Activated CD8-positive, alpha-beta memory T cell treated with anti-CD3 and anti-CD28 coated beads, Interleukin-2, amount 50 U/mL, for 4 hours (primary cell): ENCODE measurements at places on chromosomes 4 and X.

GRCh38 chrX:38108364-38108763 is 102.0 kb downstream of the SYTL5 start:
- no peak for DNase-seq

DNA sequence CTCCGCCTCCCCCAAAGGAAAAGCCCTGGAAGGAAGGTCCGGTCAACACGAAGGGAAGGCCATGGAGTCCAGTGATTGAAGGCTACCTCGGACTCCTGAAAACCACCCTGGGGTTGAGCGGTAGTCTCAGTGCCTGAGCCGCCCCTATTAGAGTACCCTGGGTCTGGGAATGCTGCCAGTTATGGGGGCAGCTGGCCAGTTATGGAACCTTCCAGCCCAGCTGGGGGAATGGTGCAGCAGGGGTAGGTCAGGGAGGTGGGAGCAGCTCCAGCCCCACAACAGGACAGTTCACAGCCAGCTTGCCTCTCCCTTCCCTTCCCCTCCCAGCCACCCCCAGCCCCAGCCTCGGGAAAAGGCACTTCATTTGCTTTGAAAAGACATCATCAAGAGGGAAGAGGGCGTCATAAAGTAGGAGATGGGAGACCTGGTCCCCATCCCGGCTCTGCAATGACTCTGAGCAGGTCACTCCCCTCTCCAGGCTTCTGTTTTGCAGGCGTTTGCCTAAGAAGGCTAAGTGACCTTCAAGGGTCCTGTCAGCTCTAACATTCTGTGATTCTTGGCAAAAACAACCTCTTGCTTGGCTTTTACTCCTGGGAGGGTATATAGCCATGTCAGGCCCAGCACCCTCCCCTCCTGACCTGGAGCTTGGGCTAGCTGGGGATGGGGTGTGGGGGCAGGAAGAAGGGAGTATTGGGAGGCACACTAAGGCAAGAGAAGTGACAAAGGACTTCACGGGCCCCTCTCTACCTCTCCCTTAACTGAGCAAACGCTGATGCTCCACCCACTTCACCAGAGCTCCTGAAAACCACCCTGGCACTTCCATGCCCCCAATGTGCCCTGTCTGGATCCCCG is 8.0 kb downstream of the APLN start:
- DNase-seq: no peak

DNA sequence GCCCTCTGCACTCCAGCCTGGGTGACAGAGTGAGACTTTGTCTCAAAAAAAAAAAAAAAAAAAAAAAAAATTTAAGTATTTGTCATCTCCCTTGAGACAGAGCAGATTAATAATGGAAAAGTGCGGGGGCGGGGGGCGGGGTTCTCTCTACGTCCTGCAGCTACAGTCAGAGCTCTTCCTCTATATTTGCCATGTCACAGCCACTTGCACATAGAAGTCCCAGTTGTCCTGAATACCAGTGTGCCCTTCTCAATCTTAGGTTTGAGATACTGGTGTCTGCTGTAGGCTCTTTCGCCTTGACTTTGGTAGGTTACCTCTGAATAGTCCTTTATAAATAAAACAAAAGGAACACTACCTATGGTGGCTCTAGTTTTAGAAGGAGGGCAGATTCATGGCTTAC is 237.8 kb upstream of the PGRMC2 start:
- no peak for DNase-seq

- DNase-seq: peak; percentile 16
Observed at GRCh38 chr4:110518889-110519490, 43.0 kb downstream of the ENPEP start.

- DNase-seq: no peak
Observed at GRCh38 chrX:23736030-23736429, 7.0 kb downstream of the ACOT9 start.

GRCh38 chrX:7059214-7059838 is 88.2 kb upstream of the STS start:
- DNase-seq: no peak

GRCh38 chr4:118005883-118006282 is 28.4 kb upstream of the NDST3 start:
- no peak for DNase-seq

DNA sequence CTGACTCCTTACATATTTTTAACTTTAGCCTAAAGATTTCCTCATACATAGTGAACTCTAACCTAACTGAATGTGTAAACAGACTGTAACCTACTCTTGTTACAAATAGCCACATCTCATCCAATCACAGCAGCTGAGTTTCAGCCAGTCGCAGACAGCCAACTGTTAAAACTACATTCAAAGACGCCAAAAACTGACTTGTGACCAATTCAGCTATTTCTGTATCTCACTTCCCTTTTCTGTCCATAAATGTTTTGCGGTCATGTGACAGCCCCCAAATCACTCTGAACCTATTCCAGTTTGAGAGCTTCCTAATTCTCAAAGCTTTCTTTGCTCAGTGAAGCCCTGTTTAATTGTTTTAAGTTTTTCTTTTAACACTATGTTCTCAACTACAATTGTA is 2731.9 kb downstream of the ARAP2 start:
- no peak for DNase-seq

- DNase-seq: no peak
Observed at GRCh38 chr4:102599455-102599854, 98.3 kb downstream of the NFKB1 start.

- no peak for DNase-seq
Observed at GRCh38 chrX:6718766-6719165, 183.8 kb upstream of the VCX3A start.

DNA sequence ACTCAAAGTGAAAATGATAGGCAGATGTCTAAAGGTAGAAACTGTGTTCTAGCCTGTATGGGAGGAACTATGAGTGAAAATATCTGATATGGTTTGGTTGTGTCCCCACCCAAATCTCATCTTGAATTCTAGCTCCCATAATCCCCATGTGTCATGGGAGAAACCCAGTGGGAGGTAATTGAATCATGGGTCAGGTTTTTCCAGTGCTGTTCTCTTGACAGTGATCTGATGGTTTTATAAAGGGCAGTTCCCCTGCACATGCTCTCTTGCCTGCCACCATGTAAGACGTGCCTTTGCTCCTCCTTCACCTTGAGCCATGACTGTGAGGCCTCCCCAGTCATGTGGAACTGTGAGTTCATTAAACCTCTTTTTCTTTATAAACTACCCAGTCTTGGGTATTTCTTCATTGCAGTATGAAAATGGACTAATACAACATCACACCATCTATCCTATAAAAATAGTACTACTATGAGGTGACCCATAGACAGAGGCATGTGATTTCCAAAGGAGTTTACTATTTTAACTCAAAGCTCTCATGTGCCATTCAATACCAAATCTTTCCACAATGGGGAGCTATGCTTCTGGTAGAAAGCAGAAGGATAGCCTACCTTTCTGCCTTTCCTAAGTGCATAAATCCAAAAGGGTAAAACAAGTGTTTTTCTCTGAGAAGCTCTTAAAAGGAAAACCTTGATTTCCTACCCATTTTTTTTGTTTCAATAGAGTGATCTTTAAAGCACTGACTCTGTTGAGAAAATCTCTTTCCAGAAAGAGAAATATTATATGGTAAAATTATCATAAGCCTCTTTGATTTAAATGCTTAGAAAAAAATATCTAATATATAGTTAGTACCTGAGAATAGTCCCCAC is 38.8 kb downstream of the SEC31A start:
- DNase-seq: no peak

- DNase-seq: no peak
Observed at GRCh38 chr4:86890790-86891189, 1.4 kb downstream of the C4orf36 start.

DNA sequence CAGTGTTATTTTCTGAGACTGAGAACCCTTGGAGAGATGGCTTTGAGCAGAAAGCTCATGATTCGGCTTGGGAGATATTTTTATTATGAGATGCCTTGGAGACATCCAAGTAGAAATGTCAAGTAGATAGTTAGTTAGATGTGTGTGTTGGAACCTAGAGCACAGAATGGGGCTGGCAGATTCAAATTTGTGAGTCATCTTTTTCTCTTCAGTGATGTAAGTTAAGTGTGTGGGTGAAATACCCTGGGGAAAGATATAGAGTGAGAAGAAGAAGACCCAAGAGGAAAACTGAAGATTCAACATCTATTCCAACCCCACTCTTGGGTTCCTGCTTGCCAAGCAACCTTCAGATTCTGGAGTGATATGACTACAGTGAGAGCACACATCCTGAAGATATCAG is 580.8 kb upstream of the AMOT start:
- no peak for DNase-seq
